ENCODE measurements at places on chromosomes 3 and 15.

GRCh38 chr3:194313560-194314387 lies 37.4 kb downstream of the CPN2 start:
- DNase-seq: no peak

- DNase-seq: no peak
These were observed 5.2 kb upstream of the ZXDC start for GRCh38 chr3:126480861-126481260.

- no peak for DNase-seq
These were observed 73.8 kb downstream of the SMAD3 start for GRCh38 chr15:67138891-67139855.

DNA sequence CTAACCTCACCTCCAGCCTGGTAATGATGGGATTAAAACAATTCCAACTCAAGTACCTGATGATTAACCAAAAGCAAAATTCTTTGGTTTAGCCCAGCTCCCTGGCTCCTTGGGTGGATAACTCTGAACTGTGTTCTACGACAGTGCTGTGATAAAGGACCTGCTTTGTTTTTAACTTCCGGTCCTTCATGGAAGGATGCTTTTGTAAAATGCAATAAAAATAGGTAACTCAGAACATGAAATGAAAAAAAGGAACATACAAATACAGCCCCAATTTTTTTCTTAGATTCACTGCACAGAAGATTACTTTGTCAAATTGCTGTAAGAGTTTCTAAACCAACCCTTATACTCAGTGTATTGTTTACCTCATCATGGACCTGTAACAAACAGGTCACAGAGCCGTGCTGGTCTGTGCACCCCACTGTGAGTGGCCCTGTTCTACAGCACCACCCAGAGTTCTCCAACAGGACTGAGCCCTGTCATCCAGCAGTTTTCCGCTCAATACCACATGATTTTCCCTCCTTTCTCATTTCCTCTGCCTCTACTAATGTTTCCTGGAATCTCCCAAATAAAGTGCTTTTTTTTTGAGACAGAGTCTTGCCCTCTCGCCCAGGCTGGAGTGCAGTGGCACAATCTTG lies 4.9 kb upstream of the PCYT1A start:
- no peak for DNase-seq

GRCh38 chr3:107632576-107632975 lies 109.8 kb downstream of the BBX start:
- no peak for DNase-seq

GRCh38 chr15:78047761-78048627 lies 29.5 kb downstream of the TBC1D2B start:
- DNase-seq: no peak

DNA sequence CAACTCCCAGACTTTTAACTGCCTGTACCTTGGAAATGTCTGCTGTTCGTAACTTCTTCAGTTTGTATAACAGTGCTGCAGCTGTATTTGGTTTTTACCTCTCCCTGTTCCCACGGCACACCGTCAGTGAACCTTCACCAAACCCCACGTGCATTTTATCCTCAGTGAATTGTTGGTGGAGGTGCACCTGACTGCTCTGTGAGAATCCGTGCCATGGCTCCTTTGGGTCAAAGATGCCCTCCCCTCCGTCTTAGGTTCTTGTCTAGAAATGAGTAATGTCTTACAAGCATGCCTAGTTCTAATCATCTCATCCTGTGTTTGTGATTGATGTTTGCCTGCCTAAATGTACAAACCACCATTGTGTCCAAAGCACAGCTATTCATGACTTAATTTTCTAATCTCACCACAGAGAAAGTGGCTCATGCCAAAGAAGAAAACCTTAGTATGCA lies 28.2 kb downstream of the TPM1 start:
- no peak for DNase-seq

- DNase-seq: no peak
These were observed 194.0 kb upstream of the SLITRK3 start for GRCh38 chr3:165390166-165390565.

GRCh38 chr3:139578783-139579182 lies 39.2 kb upstream of the RBP1 start:
- DNase-seq: no peak

DNA sequence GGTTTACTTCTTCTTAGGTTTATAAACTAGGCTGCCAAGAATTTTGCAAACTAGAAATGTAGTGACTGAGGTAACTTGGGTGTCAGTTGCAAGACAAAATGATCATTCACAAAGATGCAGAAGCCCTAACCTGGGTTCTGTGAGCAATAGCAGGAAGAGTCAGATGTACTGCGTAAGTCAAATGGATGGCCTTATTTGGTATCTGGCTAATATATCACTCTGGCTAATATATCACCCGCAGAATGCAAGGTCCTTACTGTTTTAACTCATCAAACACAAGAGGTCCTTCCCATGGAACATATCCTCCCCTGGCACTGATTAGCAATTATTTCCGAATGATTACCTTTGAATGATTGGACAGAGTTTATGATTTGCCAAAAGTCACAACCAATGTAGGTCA lies 37.4 kb downstream of the RBMS3 start:
- DNase-seq: no peak

GRCh38 chr15:77505556-77505955 lies 84.9 kb downstream of the HMG20A start:
- DNase-seq: no peak

DNA sequence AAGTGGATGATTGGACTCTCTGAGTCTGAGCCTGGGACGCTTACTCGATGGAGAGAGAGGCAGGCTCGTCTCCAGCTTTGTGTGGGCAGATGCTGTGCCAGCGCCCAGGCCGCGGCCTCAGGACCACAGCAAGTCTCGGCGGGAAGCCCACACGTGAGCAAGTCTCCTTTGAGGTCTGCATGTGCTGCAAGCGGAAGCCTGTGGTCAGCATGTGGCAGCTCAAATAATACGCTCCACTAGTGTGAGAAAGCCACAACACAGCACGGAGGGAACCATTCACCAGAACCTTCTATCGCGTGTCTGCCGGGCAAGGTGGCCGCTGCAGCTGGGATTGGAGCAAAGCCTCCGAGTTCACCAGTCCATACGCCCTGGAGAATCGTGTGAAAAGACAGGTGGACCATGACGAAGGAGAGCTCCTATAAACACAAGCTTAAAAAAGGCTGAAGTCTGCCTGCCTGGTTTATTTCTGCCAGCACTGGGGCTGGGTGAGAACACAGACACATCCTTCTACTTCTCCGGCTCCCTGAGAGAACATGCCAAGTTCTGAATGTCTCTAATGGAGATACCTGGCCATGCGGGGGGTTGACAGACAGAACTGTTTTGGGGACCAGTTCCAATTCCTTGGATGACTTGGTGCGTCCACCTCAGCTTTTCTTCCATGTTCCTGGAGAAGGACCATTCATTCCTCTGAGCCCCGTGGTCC lies 82.0 kb upstream of the LRIG1 start:
- DNase-seq: peak; percentile 10

GRCh38 chr3:54342676-54343075 lies 220.3 kb downstream of the CACNA2D3 start:
- no peak for DNase-seq

DNA sequence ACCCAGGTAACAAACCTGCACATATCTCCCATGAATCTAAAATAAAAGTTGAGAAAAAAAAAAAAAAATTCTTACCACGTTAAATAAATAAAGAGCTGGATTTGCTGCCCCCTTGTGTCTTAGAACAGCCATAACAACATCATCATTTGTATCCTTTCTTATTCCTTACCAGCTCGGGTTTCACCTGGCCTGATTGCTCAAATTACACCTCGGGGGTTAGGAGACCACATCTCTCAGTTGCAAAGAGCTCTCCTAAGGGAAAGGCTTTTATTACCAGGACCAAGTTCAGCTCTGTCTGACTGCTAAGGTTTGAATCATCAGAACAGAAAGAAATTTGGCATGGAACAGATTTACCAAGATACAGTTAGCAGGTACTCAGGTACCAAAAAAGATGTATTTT lies 25.8 kb upstream of the RPL39L start:
- DNase-seq: no peak

DNA sequence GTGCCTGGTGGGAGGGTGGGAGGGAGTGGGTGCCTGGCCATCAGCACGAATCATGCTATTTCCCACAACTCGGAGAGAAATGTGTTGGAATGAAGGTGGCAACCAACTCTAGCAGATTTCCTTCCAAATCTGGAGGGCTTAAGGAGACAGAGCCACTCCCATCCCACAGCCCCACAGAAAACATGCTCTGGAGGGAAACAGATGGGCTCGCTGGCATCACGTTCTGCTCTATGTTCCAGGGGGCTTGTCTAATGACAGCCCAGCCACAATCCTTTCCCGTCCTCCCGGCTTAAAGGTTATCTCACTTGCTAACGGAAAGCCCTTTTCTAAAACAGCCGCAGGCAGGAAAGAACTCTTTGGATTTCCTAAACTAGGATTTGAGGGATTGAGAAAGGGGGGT lies 65.3 kb downstream of the ADAMTS17 start:
- no peak for DNase-seq

DNA sequence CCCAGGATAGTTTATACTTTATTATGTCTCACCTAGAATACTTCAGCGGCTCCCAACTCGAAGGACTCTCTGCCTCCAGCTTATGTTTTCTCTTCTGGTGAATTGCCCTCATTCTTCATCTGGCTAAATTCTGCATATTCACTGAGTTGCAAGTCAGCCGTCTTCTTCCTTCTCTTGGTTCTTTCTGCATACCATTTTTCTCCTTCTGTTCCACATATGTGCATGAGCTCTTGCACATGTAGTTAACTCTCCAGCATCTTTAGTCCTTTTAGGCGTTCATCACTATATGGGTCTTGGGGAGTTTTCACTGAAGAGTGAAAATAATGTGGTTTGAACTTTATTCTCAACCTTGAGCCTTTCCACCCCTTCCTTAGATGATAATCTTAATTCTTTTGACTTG lies 70.1 kb downstream of the AP4E1 start:
- DNase-seq: no peak

DNA sequence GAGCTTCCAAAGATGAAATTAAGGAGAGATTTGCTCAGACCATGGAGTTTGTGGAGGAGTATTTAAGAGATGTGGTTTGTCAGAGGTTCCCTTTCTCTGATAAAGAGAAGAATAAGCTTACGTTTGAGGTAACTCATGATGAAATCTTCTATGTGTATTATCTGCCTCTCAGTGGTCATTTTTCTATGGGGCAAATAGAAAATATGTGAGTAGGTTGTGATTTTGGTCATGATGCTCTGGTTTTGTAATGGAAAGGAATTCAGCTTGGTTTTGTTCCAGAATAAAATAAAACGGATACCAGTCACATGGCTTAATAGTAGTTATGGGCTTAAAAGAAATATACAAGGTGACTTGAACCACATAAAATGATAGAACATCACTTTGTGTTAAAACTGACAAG lies 181.1 kb downstream of the ITPR1 start:
- no peak for DNase-seq

DNA sequence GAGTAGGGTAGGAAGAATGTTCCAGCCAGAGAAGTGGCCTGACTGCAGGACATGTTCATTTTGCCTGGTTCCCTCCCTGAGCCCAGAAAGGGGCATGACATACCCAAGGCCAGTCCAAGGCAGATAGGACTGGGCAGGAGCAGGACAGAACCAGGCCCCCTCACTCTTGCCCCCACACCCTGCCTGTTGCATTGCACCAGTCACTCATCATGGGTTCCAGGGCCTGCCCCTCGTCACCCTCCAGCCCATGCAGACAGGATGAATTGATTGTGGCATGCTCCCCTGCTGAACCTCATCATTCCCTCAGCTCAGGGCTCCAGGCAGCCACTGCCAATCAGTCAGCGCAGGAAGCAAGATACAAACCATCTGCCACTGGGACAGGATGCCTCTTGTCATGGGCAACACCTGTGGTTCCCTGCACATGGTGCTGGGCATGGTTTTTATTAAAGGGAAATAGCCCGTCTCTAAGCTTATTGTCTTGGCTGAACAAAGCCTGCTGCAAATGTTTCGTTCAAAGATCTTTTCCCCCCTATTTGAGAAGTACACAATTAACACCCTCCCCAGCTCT lies 48.9 kb downstream of the RASGRF1 start:
- DNase-seq: no peak

DNA sequence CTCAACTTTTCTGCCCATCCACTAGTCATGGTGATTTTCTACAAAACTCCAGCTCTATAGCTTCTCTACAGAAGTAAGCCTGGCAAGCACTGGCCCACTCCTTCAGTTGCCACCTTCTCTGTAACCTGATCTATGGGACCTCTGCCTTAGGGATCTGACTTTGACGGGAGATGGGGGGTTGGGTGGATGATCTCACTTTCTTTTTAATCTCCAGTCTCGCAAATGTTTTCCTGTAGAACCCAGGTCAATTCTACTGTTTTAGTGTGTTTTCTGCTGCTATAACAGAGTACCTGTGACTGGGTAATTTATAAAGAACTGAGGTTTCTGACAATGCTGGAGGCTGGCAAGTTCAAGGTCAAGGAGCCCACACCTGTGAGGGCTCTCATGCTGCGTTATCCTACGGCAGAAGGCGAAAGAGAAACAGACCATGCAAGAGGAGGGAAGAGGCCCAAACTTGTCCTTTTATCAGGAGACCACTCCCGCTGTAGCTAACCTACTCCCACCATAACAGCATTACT lies 189.9 kb upstream of the THRB start:
- no peak for DNase-seq

DNA sequence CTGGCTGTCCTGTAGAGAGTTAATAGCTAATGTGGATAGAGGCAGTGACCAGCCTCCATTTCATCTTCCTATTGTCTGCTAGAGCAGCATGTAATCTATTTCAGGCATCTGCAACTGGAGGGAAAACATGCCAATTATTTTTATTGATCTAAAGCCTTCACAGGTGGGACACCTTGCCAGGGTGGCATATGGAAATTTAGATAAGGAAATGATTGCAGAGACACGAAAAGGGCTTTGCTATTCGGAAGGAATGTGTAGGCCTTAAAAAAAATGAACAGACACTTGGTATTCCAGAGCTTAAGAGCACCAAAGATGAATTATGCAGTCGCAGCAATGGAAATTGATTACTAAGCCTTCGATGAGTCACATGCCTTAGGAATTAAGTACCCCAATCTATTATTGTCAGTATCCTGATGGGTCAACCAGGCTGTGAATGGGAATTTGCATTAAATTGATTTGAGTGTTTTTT lies 454.7 kb downstream of the SQOR start:
- no peak for DNase-seq

DNA sequence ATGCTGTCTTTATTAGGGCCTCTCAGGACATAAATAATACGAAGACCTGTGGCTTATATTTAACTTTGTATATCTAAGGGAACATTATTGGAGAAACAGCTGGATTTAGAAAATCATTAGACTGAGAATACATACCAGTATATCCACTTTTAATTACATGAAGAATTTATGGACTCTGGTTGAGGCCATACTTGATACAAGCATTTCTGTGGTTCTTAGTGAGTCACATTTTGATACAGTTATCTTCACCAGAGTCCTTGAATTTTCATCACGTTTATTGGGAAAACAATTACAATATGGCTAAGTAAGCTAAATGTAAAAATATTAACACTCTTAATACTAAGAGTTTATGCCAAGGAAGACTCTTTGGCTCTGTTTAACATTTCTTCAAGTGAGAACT lies 9.9 kb downstream of the KIF23 start:
- DNase-seq: no peak

- no peak for DNase-seq
These were observed 8.4 kb downstream of the KBTBD8 start for GRCh38 chr3:67006460-67006859.

- no peak for DNase-seq
These were observed 23.7 kb upstream of the TBC1D21 start for GRCh38 chr15:73849641-73850040.

Measured in activated naive CD4-positive, alpha-beta T cell treated with anti-CD3 and anti-CD28 coated beads, Interleukin-2, amount 50 U/mL, for 16 hours (primary cell).